Activated naive CD4-positive, alpha-beta T cell treated with anti-CD3 and anti-CD28 coated beads for 36 hours (primary cell): ENCODE measurements at places on chromosomes 11 and 22.

DNA sequence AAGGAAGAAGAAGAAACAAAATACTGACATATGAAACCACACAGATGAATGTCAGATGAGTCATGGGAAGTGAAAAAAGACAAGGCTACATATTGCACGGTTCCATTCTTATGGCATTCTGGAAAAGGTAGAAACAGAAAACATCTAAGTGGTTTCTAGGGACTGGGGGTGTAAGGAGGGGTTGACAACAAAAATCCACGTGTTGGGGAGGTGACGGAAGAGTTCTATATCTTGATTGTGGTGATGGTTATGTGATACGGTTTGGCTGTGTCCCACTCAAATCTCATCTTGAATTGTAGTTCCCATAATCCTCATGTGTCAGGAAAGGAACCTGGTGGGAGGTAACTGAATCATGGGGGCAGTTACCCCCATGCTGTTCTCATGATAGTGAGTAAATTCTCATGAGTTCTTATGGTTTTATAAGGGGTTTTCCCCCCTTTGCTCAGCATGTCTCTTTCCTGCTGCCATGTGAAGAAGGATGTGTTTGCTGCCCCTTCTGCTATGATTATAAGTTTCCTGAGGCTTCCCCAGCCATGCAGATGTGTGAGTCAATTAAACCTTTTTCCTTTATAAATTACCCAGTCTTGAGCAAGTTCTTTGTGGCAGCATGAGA, 6.4 kb upstream of the ARFGAP3 start:
- DNase-seq: peak; percentile 52

DNA sequence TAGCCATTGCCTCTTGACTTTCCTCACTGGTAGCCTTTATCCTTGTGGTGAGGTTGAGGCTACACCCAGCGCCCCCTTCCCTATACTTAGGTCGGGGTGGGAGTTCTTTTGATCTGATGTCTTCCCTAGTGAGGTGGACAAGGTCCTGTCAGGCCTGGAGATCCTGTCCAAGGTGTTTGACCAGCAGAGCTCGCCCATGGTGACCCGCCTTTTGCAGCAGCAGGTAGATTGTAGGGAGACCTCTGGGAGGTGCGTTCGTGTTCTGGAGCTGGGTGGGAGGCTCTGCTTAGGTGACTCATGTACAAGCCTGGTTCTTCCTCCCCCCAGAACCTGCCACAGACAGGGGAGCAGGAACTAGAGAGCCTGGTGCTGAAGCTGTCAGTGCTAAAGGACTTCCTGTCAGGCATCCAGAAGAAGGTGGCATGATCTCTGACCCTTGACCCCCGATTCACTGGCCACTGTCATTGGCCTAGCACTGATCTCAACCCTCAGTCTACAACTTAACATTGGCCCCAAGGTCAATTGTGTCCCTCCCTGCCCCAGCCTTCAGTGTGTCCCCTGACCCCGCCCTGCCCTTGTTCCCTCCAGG, 4.9 kb downstream of the INPPL1 start:
- DNase-seq: no peak

GRCh38 chr11:117189191-117189940, 9.8 kb upstream of the TAGLN start:
- DNase-seq: no peak

DNA sequence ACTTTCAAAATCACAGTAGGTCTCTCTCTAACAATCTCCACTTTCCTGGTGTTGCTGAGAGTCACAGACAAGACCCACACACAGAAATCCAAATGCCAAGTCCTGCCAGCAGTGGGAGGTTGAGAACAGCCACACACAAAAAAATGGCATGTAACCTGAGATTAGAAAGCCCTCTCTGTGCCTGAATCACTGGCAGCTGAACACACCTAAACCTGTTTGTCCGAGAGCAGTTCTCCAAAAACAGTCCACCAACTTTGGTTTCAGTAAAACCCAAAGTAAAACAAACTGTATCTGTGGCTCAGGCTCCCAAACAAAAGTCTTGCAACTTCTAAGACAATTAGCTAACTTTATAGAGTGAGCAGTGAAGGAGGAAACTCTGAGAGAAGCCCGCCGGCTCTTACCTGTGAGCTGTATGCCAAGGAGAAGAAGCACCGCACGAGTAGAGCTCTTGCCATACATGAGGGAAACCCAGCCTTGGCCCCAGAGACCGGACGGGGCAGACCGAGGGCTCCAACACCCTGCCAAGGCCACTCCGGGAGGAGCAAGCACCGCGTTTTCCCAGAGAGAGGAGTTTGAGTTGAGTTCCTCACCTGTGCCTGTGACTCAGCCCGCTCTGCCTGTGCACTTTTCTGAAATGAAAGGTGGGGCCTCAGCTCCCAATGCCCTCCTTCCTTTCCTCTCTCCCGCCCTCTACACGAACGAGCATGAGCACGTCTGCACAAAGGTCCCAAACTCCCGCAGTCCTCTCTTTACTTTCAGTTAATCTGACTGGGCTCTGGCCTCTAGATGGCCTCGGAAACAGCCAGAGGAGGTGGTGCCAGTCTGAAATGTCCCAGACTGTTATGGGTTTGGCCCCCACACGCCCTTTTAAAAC, at the start of gene MPZL2:
Gene MPZL2 (minus strand): TSS at position 603 of the 874 bp plus-strand sequence. CDS start 144 bp downstream, at position 459.
- DNase-seq: peak; percentile 73

DNA sequence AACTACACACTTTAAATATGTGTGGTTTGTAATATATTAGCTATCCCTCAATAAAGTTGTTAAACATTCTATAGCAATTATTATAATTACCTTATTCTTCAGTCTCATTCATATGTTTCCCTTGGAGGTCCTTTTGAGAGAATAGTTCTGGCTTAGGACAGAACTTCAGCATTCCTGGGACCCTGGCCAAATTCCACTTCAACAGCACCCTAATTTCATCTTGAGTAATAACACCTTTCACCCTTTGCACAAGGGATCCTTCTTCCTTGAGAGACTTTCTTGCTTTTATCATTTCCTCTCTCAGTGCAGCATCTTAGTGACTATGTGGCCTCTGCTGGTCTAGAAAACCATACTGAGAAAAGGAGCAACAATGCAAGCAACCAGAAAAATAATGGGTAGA, 255.9 kb downstream of the C11orf87 start:
- DNase-seq: no peak

DNA sequence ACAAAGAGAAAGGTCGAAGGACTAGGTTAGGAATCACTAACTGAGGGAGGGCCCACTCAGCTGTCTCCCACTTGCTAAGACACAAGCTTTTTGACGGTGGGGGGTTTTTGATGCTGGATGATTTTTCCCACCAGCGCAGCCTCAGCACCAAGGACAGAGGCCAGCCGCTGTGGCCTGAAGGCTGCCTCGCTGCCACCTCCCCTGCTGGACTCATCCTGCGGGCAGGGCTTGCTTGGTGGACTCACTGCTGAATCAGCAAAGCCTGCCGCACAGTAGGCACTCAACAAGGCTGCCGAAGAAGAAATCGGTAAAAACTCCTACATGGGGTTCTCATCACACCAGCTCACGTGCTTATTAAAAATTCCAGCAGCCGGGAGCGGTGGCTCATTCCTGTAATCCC, 2.6 kb downstream of the ALG12 start:
- no peak for DNase-seq

- no peak for DNase-seq
These were observed 30.2 kb downstream of the C22orf31 start for GRCh38 chr22:29031227-29032011.

DNA sequence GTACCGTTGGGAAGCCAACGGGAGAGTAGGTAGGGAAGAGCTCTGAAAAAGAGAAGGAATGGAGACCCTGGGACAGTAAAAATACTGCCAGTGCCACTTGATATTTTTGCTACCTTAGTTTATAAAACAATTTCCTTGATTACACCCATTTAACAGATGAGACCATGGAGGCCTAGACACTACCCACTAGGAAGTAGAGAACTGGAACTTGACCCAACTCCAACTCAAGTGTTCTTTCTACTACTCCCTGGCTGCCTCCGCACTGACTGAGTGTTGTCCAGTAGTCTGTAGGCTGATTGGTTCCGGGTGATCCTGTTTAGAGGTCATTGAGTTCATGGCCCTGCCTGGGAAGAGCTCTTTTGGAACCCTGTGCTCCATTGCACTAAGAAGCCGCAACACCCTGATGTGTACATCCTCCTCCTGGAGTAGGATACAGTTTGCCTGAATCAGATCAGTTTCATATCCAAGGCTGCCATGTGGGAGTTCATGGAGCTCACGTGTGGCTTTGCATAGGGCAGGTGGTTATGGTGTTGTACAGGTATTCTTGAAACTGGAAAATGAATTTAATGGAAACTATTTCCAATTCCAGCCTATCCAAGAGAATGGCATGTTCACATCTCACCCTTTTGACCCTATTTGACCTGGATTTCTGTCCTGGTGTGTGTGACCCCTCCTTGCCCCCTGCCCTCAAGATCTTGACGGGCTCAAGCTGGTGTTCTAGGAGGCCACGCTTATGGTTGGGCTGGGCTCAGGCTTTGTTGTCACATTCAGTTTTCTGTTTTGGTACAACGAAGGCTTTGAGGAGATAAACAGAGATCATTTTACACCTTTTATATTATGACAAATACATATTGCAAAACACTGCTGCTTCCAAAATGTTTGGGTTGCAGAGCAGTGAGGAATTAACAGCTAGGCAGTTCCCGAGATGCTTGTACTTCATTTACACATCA, 102.2 kb upstream of the NNMT start:
- DNase-seq: no peak

DNA sequence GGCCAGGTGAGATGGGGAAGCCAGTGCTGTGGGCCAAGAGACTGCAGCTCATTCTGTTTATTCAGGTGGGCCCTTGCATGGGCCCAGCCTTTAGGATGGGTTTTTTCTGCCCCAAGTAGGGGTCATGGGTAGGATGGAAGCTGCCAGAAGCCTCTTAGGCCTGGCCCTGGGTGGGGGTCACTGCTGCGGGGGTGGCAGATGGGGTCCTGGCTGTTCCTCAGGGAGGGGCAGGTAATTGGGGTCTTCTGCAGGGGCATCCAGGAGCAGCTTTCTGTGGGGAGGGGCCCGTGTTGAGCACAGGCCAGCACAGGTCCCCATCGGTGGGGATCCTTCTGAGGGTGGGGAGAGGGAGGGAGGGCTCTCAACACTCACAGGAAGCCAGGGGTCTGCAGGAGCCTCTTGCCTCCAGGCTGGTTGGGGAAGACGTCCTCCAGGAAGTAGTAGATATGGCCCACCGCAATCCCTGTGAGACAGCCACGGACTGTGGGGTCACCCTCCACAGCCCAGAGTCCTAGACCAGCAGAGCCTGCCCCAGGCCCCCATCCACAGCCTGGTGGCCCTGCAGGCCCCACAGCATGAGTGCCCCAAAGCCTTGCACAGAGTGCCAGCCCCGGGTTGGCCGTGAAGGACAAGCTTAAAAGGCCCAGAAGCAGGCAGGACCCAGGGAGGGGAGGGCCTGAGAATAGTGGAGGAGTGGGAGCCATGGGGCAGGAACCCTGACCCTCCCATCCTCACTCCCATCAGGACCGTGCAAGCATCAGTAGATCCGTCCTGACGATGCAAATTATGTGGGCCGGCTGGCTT, 1.9 kb downstream of the DERL3 start:
- DNase-seq: no peak

- no peak for DNase-seq
These were observed 9.3 kb downstream of the SMTN start for GRCh38 chr22:31090217-31091085.

DNA sequence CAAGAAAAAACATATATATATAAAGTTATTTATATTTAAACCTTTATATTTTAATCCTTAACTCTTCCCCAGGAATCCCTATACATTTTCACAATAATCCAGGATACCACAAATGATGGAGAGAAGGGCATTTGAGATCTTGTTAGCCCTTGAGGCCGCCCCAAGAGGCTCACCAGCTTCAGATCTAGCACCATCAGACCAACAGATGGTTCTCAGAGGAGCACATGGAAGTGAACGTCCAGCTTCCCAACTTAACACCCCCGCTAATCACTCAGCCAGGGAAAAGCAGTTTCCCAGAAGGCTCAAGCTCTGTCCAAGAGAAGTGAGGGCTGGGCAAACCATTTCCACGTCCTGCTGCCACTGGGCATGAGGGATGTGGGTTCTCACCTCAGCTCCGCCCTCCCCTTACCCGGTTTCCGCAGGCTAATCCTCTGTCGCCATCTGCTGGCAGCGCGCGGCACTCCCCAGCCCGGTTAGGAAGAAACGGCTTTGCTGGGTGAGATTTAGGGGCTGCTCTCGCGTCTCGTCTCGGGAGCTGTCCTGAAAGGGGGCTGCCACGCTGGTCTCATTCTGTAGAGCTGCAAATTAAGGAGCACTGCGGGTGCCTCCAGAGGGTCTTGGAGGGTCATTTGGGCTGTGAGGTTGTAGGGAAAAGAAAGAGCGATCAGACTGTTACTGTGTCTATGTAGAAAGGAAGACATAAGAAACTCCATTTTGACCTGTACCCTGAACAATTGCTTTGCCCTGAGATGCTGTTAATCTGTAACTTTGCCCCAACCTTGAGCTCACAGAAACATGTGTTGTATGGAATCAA, 6.8 kb upstream of the FAM111A start:
- DNase-seq: peak; percentile 93

GRCh38 chr11:112129656-112130055, 34.2 kb downstream of the IL18 start:
- no peak for DNase-seq

DNA sequence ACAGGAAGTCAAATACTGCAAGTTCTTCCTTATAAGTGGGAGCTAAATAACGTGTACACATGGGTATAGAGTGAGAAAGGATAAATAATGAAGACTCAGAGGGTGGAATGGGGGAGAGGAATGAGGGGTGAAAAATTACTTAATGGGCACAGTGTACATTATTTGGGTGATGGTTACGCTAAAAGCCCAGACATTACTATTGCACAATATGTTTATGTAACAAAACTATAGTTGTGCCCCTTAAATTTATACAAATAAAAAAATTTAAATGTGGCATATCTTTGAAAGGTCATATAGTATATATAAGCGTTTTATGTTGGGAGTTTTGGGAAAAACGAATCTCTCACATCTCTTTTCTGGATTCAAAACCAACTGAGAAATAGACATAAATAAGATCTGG, 96.1 kb downstream of the KIF18A start:
- DNase-seq: no peak

DNA sequence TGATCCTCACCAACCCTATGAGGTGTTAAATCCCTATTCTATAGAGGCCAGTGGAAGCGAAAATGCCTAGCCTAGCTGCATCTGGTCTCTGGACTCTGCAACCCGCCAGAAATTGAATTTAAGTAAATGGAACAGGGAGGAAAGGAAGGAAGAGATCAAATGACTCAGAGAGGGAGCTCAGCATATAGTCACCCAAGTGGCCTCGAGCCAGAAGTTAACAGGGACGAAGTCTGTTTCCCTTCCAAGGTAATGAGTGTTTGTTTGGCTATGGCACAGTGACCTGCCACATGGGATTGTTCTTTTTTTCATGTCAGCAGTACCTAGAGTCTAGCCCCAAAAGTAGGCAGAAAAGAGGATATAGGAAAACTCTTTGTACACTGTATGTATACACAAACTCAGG, 66.3 kb downstream of the PAK1 start:
- DNase-seq: no peak

DNA sequence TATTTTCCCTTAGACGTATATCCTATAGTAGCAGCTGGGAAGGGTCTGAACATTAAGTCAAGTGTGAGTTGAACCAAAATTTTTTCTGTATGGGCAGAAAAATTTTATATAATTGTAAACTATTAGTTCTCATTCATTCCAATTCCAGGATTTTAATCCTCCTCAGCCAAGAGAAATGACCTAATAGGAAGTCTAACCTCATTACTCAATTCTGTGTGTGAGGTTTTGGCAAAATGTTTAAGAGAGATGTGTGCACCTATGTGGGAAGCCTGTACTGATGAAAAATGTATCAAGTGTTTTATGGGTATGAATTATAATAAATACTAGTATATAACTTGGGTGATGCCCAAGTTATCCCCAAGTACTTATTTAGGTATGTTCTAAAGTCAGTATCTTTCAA, 311.6 kb upstream of the PITPNB start:
- DNase-seq: no peak
